ENCODE measurements at places on chromosomes 5 and 9.

DNA sequence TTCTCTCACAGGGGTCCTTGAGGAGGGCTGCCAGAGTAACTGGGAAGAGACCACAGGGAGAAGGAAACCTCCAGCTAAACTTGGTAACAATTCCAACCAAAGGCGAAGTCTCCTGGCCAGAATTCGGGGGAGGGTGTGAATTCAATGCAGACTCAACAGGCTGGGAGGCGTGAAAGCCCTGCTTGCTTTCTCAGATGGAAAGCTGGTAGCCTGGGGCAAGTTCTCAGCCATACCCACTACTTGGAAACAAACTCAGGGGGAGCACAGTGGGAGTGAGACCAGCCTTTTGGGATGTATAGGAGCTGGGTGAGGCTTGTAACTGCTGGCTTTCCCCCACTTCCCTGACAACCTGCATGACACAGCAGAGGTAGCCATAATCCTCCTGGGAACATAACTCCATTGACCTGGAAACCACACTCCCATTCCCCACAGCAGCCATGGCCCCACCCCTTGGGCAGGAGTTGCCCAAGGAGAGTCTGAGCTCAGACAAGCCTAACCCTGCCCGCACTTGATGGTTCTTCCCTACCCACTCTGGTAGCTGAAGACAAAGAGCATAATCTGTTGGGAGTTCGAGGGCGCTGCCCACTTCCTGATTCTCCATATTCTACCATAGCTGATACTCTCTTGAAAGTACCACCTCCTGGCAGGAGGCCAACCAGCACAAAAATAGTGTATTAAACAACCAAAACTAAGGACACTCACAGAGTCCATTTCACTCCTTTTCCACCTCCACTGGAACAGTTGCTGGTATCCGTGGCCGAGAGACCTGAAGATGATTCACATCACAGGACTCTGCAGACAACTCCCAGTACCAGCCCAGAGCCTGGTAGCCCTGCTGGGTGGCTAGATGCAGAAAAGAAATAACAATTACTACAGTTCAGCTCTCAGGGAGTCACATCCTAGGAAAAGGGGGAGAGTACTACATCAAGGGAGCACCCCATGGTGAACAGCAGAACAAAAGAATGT is 123.8 kb downstream of the FAM170A start:
- no peak for DNase-seq

- DNase-seq, result no peak
Observed at GRCh38 chr5:96297867-96298266, 135.2 kb downstream of the PCSK1 start.

DNA sequence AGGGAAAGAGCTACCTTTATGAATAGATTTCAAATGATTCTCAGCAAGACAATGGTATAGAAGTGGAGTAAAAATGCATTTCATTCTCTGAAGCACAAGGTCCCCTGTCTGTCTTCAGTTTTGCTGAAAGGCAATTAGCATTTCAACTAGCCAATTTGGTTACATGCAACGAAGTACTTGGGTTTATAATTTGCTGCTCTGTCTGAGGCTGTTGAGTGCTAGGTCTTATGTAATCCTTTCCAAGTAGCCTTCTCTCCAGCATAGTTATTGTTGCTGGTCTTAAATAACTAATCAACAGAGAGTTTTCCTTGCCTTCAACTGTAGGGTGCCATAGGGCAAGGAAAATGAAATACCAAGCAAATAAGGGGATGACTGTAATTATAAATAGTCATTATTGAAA is 4.5 kb downstream of the ADGRV1 start:
- no peak for DNase-seq

- DNase-seq, result no peak
Observed at GRCh38 chr5:174172152-174172551, 126.6 kb downstream of the NSG2 start.

DNA sequence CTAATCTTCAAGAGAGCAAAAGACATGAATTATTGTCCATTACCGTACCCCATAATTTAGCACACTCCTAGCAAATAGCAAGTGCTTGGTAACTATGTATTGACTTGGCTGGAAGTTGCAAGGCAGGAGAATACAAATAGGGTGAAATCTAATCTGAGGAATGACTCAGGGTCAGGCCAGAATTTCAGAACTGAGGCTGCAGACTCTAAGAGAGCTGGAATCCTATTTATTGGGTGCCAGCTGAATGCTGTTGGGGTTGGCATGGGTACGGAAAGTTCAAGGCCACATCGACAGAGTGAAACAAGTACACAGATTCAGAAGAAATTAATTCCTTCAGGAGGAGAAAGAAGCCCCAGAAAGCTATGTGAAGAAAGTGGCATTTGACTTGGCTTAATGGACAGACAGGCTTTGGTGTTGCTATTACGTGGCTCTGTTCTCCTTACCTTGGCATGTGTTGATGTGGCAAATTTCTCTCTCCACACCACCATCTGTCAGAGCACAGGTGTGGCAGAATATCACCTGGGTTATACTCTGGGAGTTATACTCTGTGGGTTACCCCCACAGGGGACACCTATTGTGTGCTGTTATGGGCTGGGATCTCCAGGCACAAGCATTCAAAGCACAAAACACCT is 20.9 kb upstream of the ASTN2 start:
- DNase-seq, result no peak

DNA sequence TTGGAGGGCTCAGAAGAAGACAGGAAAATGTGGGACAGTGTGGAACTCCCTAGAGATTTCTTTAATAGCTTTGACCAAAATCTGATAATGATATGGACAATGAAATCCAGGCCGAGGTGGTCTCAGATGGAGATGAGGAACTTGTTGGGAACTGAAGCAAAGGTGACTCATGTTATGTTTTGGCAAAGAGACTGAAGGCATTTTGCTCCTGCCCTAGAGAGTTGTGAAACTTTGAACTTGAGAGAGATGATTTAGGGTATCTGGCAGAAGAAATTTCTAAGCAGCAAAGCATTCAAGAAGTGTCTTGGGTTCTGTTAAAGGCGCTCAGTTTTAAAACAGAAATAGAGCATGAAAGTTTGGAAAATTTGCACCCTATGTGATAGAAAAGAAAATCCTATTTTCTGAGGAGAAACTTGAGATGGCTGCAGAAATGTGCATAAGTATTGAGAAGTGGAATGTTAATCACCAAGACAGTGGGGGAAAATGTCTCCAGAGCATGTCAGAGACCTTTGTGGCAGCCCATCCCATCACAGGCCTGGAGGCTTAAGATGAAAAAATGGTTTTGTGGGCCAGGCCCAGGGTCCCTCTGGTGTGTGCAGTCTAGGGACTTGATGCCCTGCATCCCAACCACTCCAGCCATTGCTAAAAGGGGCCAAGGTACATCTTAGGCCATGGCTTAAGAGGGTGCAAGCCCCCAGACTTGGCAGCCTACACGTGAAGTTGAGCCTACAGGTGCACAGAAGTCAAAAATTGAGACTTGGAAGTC is 463.7 kb upstream of the TLE4 start:
- no peak for DNase-seq

DNA sequence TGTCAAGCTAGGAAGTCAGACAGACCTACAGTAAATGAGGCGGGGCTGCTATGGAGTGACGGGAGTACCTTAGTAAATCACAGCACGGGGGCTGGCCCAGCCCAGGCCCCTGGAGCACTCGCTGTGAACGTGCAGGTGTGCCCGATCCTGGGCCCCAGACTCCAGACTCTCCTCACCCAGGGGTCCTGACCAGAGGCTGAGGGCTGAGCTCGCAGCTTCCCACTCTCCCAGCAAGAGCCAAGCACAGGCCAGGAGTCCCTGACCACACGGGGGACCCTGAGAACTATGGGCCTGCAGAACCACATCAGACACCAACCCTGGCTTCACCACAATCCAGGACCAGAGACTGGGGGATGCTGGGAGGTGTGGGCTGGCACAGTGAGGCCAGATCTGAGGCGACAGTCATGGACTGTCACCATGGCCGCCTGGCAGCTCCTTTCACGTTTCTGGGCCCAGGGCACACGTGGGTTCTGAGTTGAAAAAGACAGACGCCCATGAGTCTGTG is 73.4 kb downstream of the ADAMTS2 start:
- DNase-seq, result no peak

DNA sequence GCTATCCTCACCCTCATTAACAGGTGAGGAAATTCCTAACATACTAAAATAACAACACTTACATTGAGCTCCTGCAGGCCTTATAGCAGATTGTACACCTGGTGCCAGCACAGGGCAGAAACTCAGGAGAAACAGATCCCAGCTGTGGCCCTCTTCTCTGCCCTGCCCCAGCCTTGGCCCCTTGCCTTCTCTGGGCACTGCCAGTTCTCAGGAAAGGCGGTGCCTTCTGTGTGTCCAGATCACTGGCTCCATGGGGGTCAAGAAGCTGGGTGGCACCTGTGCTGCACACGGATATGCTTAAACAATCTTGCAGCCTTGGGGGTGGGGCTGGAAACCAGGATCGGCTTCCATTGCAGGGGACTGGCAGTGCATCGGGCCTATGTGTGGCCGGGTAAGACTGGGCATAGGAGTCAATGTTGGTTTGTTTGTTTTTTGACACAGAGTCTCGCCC is 19.3 kb downstream of the KYAT1 start:
- DNase-seq, result no peak

GRCh38 chr5:150945486-150945885 is 40.7 kb upstream of the ZNF300 start:
- DNase-seq, result no peak

- DNase-seq, result peak; percentile 53
Observed at GRCh38 chr5:119411361-119412278, 40.7 kb upstream of the HSD17B4 start.

GRCh38 chr5:18553269-18553668 is 919.0 kb downstream of the TAF11L14 start:
- no peak for DNase-seq

GRCh38 chr9:124132671-124133147 is 121.1 kb downstream of the LHX2 start:
- DNase-seq, result no peak

GRCh38 chr9:87599901-87600610 is 102.4 kb downstream of the DAPK1 start:
- no peak for DNase-seq

GRCh38 chr9:133950629-133951111 is 41.5 kb downstream of the VAV2 start:
- no peak for DNase-seq

DNA sequence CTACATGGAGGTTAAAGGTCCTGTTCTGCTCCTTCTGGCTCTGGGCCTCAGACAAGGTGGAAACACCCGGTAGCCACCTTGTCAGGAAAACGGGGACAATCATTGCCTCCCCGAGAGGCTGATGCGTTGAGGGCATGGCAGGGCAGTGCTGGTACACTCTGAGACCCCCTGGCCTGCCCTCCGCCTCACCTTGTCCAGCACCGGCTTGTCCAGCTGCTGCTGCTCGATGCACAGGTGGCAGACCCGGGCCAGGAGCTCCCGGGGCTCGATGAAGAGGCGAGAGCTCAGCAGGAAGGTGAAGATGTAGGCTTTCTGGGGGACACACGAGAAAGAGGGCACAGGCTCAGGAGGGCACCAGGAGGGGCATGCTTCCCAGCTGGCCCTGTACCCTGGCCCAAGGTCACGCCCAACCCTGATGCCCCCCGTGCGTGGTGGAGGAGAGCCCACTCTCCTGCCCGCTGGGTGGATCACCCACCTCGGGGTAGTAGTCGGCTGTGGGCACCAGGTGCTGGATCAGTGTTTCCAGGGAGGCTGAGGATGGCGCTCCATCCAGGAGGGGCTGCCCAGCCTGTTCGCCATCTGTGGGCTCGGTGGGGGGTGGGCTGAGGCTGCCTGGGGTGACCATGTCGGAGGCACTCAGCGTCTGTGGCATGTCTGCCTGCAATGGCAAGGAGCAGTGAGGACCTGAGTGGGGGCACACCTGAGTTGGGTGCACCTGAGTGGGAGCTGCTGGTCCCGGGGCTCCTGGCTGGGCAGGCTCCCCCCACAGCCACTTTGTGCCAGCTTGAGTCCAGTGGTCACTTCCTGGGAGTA is 66.0 kb upstream of the RNF130 start:
- DNase-seq, result no peak

DNA sequence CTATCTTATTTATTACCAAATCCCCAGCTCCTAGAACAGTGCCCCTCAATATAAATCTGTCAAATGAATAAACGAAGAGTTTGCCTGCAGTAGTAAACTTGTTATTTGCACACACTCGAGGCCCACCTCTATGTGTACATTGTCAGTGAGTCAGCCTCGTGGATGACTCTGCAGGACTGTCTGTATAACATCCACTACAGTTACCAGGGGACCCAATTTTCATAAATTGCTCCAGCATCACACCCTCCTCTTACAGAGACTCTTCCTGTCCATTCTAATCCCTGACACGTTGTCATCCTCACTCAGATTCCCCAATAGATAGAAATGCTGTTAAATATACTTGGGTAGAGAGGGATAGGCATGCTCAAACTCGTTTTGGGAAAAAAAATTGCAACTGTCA is 478.5 kb downstream of the RAB3C start:
- DNase-seq, result no peak

DNA sequence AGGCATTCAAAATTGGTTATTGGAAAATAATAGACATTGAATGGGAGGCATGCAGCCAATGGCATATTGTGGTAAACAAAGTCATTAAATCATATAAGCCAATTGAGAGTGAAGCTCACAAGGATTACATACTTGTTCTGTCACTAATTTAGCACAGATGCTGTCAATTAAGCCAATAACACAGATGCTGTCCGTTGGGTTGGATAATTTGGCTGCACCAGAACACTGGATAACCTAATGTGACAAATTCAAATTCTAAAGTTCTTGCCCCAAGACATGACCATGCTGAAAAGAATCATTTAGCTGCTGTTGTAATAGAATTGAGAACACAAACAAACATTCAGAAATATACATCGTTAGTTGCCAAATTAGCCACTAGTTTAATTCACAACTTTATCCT is 1796.4 kb downstream of the EFNA5 start:
- DNase-seq, result no peak

- no peak for DNase-seq
Observed at GRCh38 chr5:68435611-68436010, 220.1 kb downstream of the PIK3R1 start.

DNA sequence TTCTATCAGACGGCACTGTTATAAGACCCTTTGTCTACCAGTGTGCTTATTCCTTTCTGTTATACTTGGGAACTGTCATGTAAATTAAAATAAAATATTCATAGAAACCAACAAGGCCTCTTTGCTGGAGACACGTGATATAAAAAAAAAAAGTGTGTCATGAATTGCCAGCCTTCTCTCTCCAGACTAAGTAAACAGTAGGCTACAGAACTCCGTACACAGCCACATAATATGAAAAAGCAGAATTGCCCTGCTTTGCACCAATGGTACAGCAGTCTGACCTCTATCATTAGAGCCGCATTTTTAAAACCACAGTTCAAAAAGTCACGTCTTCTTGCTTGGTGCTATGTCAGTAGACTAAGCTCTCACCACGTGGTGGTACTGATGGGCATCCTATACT is 231.3 kb downstream of the SEMA5A start:
- DNase-seq, result no peak

- peak; percentile 67 for DNase-seq
Observed at GRCh38 chr9:133238851-133239532, 29.9 kb upstream of the OBP2B start.

- DNase-seq, result no peak
Observed at GRCh38 chr9:4463824-4464223, 26.4 kb upstream of the SLC1A1 start.

GRCh38 chr5:23840083-23840482 is 332.7 kb downstream of the PRDM9 start:
- DNase-seq, result no peak
